HS-27A (cell line): ENCODE measurements at places on chromosomes 6 and 20.

DNA sequence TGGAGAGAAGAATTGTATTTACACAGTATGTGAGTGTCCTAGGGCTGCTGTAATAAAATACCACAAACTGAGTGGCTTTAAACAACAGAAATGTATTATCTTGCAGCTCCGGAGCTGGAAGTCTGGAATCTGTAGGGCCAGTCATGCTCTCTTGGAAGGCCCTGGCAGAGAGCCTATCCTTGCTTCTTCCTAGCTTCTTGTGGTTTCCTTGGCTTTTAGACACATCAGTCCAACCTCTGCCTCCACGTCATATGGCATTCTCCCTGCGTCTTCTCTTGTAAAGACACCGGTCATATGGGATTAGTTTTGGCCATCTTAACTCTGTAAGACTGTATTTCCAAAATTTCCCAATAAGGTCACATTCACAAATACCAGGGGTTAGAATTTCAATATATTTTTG lies 10.8 kb downstream of the FNDC1 start:
- DNase-seq, result no peak

GRCh38 chr6:5191722-5192121 lies 69.0 kb downstream of the LYRM4 start:
- no peak for DNase-seq

DNA sequence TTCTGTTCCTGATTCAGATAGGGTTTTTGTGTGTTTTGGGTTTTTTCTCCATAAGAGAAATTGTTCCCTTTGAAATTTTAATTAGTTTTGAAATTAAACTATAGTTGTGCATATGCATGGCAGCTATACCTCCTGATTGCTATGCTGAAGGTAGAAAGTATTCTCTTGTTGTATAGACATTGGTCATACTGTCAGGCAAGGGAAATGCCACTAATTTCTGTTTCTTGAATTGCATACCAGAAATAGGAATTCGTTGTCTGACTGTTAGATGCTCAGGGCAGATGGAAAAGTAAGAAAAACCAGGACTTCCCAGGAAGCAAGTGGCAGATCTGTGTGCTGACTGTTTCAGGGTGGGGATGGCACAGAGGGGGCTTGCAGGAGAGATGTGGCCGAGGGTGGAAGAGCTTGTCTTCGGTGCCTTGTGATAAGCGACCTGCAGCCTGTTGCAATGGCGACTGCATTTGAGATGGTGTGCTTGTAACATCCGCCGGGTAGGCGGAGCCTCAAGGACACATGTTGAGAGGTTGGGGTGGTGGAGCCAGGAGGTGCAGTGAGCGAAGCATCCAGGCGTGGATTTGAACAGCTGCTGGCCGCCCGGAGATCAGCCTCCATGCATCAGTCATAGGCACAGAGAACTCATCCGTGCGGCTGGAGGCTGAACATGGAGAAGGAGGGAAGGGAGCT lies 42.8 kb downstream of the RREB1 start:
- no peak for DNase-seq

GRCh38 chr20:36225666-36226065 lies 10.6 kb upstream of the AAR2 start:
- DNase-seq, result no peak

DNA sequence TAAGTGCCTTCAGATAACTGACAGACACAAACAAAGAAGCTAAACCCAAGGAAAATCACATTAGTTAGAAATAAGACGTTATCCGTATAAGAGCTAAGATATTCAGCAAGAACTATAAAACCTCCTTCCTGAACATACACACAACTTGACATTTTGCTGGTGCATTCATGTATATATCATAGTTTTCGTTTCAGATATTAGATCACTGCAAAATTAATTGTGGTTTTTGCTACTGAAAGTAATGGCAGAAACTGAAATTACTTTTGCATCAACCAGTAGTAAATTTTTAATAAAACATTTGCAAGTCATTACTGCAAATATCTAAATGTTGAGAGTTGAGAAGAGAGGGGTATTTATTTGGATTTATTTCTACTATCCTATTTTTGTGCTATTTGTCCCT lies 26.1 kb upstream of the KCNQ5 start:
- DNase-seq, result no peak
